ENCODE measurements at places on chromosomes 6 and 20. TPM values are rescaled to one million over a fixed set of nuclear protein-coding genes. Genes with fewer than 3 reads are reported as not detected.

The ANKRD6 gene
- 13.5 TPM for total RNA-seq

The TRIM10 gene
- not detected for total RNA-seq

The ZKSCAN4 gene
- total RNA-seq: 3.9 TPM

The TREM2 gene
- total RNA-seq: not detected

The SYCP2 gene
- 0.27 TPM for total RNA-seq

The TAGAP gene
- 0.10 TPM for total RNA-seq

All from astrocyte (in vitro differentiated cells and primary cell).